Small intestine (tissue), 16 donors: ENCODE measurements at places on chromosomes 1 and 21.

- peak; percentile 40 for DNase-seq
Observed at GRCh38 chr1:202293569-202293968, 48.2 kb downstream of the UBE2T start.

DNA sequence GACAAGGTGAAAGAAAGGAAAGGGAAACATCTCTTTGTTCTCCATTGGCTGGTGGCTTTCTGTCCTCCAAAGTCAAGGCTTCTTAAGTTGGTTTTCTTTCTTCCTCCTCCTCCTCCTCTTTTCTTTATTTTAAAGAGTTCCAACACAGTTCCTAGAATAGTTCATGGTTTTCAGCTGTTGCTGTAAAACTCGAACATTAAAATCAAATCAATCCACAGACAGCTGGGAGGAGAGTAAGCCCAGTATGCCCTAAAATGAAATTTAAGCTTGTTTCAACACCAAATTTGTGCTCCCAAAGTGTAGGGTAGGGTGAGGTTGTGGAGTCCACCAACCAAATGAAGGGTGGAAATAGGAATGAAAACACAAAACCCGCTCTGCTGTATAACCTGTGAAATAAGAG is 10.5 kb upstream of the CPLANE2 start:
- no peak for DNase-seq

- DNase-seq: peak; percentile 18
Observed at GRCh38 chr1:235883261-235883927, 16.7 kb upstream of the LYST start.

DNA sequence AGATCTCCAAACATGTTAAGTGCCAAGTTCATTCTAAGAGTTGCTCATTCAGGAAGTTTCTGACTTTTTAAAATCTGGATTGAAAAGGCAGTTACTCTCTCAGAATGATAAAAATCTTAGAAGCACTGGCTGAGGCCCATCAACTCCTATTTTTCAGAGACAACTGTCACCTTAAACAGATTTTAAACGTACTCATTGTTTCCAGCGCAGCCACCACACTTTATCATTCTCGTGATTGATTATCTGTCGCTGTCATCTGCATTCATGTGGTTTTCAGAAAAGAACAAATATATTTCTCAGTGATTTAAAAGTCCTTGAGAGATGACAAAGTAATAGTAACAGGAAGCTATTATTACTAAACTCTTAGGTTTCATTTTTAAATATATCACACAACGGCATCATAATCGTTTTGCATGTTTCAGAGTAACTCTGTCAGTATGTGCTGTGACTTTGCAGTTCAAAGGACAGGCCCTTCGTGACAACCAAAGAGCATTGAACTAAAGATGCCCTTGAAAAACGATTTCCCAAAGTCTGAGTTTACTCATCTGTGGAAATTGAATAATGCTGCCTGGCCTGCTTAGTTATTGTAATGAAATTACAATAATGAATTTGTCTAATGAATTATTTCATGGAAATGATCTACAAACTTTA is 14.9 kb upstream of the KCNK1 start:
- no peak for DNase-seq

- no peak for DNase-seq
Observed at GRCh38 chr1:70355920-70356319, 1.4 kb upstream of the ANKRD13C start.

- peak; percentile 51 for DNase-seq
Observed at GRCh38 chr1:71047635-71048607, at the start of gene PTGER3. PTGER3 (minus strand) TSS chr1:71047816; CDS start chr1:71047577, 239 bp downstream.

DNA sequence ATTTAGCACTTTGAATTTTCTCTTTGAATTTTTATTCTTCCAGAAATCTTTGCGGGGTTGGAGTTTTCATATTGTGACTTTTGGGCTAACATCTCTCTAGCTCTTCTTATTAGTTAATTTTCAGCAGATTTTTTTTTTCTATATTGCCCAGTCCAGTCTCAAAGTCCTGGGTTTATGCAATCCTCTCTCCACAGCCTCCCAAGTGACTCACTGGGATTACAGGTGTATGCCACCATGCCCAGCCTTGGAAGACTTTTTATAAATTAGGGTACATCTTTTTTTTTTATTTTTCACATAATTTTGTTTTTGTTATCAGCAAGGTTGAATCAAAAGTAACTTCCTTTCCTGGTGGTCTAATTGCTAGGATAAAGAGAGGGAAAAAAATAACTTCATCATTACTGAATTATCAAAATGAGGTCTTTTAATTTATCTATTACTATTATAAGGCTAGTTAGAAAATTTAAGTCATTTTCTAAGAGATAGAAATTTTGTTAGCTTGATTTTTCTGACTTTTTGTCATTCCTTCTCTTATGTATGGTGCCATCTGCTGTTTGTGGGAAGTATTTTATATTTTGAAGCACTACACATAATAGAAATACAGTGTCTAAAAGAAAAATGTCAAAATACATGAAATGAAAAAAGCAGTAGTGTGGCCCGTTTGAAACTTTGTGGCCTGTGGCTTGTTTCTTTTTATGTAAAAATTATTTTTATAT is 273.4 kb upstream of the CACYBP start:
- DNase-seq: peak; percentile 70

GRCh38 chr1:227317523-227318015 is 723 bp downstream of the CDC42BPA start:
- DNase-seq: peak; percentile 78

DNA sequence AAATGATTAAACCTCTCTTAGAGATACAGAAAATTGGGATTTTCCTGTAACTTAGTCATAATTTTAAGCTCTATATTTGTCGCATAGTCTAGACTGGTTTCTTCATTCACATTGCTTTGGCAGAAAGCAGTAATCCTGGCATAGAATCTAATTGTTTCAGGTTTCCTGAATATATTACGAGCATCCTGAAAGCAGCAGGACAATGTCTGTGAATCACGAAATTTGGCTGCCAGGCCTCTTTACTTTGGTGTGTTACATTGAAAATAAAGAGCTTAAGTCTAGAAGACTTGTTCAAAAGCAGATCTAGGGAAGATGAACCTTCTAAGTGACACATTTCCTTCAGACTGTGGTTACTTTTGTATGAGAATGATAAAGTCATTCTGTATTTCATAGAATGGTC is 72.2 kb downstream of the TDRD5 start:
- DNase-seq: no peak
